ENCODE measurements at places on chromosomes 4 and X. TPM values are rescaled to one million over a fixed set of nuclear protein-coding genes. Genes with fewer than 3 reads are reported as not detected.

DNA sequence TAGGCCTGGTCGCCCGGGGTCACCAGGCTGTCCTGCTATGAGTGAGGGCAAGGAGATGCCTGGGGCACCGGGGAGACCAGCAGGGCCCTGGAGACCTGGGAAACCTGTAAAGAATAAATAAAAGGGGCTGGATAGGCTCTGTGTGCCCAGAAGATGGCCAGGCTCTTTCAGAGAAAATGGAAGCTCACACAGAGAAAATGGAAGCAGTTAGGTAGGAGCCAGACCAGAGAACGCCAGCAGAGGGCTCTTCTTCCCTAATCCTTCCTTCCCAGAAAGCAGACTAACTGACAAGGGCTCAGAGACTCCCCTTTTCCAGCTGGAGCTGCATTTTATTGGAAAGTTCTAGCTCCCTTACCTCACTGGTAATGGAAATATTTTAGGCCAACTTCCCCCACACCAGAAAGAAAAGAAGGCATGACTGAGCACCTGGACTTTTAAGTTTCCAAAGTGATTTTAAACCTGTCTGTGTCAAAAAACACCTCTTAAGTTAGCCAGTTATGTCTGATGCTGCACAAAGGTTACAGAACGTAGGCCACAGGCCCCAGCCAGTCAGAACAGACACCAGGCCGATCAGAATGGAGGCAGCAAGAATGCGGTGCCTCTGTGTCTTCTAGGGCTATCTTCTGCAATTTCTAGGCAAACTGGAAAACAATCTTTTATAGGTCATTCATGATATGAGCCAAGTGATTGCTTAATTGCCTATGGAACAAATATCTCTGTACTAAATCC is 74.0 kb downstream of the ATG4A start:
- no peak overlapping the region for H3K27ac ChIP-seq
- no peak overlapping the region for H3K4me3 ChIP-seq
- H3K36me3 ChIP-seq: peaks cover 5% of the 10 kb centered on the region
- DNase-seq: peak; percentile 15
- peaks cover 4% of the 10 kb centered on the region for H3K4me1 ChIP-seq
- no peaks in the 10 kb centered on the region for H3K27me3 ChIP-seq

GRCh38 chr4:150593996-150594395 is 12.0 kb downstream of the MAB21L2 start:
- H3K4me1 ChIP-seq: peaks cover 4% of the 10 kb centered on the region
- no peaks in the 10 kb centered on the region for H3K36me3 ChIP-seq
- no peak for DNase-seq

- H3K27me3 ChIP-seq: peaks cover 4% of the 10 kb centered on the region
- no peaks in the 10 kb centered on the region for H3K4me1 ChIP-seq
- DNase-seq: no peak
- no peaks in the 10 kb centered on the region for H3K36me3 ChIP-seq
- no peak overlapping the region for H3K4me3 ChIP-seq
These were observed 108.4 kb upstream of the AFAP1 start for GRCh38 chr4:8047837-8048678.

DNA sequence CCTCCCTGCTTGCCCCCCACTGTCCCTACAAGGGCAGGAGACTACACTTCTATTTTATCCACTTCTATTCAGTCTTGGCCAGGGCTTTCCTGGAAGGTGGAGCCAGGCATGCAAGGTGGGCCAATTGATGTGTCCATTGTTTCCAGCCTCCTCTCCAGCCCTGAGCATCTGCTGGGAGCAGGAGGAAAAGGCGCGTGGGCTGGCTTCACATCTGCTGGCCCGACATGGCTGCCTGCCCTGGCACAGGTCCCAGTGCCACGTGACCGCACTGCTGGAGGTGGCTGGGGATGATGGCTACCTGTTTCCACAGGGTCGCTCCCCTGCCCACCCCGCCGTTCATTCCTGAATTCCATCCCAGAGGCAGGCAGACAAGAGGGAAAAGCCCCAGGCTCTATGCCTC is 247.7 kb downstream of the AFAP1 start:
- H3K27me3 ChIP-seq: no peaks in the 10 kb centered on the region
- no peak overlapping the region for H3K4me3 ChIP-seq
- no peak for DNase-seq
- H3K27ac ChIP-seq: no peak overlapping the region
- no peaks in the 10 kb centered on the region for H3K36me3 ChIP-seq

GRCh38 chr4:91359041-91360031 is 944.4 kb upstream of the GRID2 start:
- H3K4me3 ChIP-seq: no peak overlapping the region
- H3K36me3 ChIP-seq: no peaks in the 10 kb centered on the region
- H3K4me1 ChIP-seq: no peaks in the 10 kb centered on the region

Gene TET2
- total RNA-seq: 11.4 TPM

Gene SATL1
- total RNA-seq: 0.15 TPM
